ENCODE measurements at places on chromosomes 5 and 9. TPM values are rescaled to one million over a fixed set of nuclear protein-coding genes. Genes with fewer than 3 reads are reported as not detected.

TSSK1B gene
- polyA plus RNA-seq: not detected

RASGEF1C gene
- 1.3 TPM for polyA plus RNA-seq

SHOC1 gene
- polyA plus RNA-seq: 0.10 TPM

GAS1 gene
- 23.6 TPM for polyA plus RNA-seq

RAB3C gene
- 12.6 TPM for polyA plus RNA-seq

ZNF354C gene
- 6.0 TPM for polyA plus RNA-seq

BTF3 gene
- 857 TPM for polyA plus RNA-seq

SLC25A2 gene
- polyA plus RNA-seq: 0.04 TPM

PCDHB3 gene
- 1.1 TPM for polyA plus RNA-seq

OSMR gene
- 5.9 TPM for polyA plus RNA-seq

DNA sequence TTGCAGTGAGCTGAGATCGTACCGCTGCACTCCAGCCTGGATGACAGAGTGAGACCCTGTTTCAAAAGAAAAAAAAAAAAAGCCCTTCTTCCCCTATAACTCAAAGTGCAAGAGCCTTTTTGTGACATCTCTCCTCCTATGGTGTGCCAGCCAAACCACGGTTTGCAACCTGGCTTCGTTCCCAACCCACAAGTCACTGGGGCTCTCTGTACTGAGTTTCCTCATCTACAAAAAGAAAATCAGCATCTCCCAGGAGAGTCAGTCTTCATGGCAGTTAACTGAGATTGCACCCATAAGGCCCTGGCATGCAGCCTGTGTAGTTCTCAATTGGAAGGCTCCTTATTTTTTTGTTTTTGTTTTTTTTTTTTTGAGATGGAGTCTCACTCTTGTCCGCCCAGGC, 14.8 kb downstream of the ODF2 start:
- no peak for DNase-seq

DNA sequence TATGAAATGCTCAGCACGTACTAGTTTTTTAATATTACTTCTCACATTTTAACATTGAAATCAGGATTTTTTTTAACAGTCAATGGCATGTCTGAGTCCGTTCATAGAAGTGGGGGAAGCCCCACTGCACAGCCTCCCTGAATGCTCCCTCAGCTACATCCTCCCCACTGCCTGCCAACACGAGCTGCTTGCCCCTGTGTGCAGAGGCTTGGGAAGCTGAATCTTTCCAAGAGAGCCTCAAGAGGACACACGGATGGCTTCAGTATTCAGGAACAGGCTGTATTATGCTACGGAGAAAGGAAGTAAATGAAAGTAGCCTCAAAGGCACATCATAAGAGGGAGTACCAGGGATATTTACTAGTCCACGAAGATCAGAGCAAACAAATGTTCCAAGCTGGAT, 248.7 kb downstream of the SPOCK1 start:
- DNase-seq: no peak

DNA sequence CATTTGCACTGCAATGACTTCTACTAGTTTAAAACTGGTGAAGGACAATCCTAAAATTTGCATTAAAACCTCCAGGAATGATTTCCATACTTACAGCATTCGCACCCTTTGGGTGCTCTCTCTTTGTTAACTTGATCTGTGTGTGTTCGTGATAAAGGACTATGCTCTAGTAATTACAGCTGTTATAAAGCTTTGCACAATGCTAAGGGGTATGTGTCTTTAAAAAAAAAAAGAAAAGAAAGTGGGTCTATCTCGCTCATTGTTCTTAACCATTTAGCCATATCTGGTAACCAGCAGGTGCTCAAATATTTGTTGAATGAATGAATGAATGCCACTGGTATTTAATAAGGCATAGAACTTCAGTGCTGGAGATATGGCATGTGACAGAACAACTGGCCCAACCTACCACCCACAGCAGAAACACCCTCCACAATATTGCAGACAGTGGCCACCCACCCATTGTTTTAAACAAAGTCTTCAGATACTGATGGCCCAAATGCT, 8.7 kb downstream of the TRIM36 start:
- DNase-seq: no peak

DNA sequence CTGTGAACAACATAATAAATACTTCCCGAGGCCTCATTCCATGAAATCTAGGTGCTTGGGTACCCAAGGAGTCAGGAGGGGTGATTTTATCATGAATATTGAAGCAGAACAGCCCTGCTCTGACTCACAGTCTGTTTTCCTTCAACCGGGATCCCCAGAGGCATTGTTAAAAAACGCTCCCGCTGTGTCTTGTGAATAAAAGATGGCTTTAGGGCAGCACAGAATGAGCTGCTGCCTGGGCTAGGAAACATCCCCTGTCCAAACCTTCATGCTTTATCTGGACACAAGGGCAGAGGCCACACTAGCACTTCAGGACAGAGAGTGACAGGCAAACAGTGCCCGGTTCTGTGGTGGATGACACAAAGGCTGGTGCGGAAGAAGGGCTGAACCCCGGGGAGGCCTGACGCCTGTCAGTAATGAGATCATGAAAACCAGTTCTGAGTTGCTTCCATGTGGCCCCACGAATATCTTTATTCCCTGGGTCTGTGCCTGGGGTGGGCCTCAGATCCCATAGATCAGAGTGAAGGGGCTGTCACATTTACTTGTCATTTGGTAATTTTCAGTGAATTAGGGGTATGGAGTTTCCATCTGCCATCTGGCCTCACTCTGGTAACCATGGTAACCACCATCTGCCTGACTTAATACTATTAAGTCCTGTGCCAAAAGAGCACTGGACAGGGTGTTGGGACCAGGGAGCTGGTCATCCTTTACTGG, 2.6 kb downstream of the IGFBPL1 start:
- no peak for DNase-seq

DNA sequence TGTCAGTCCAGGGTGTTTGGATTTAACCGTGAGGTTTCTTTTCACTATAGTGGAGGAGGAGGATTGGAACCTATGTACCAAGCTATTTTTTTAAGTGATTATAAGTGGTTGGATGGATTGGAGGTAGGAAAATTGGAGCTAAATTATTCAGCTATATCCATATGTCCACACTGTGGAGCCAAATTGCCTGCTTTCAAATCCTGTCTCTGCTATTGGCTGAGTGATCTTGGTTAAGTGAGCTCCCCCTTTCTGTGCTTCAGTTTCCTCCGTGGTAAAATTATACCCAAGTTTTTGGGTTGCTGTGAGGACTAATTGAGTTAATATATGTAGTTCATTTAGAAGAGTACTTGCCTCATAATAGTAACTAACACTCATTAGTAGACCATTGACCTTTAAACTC, 2.5 kb downstream of the CENPP start:
- DNase-seq: peak; percentile 8

DNA sequence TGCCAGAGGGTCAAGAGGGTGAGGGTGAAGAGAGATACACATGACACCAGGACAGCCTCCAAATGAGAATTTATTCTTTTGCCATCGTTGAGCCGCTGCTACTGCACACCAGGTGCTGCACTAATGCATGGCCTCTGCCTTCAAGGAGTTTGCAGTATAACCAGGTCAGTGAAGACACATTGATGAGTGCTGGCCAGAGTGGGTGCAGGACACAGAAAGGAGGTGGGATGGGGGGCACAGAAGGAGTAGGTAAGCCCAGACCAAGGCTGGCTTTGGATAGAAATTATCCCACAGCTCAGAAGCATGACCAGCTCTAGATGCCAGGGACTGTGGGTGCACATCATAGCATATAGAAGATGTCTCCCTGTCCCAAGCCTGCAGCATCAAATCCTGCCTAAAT, 38.0 kb downstream of the FOXI1 start:
- no peak for DNase-seq

- peak; percentile 24 for DNase-seq
Observed at GRCh38 chr5:143495821-143496275, 92.4 kb upstream of the NR3C1 start.

GRCh38 chr5:73587923-73588322, 22.4 kb downstream of the UTP15 start:
- DNase-seq: no peak

DNA sequence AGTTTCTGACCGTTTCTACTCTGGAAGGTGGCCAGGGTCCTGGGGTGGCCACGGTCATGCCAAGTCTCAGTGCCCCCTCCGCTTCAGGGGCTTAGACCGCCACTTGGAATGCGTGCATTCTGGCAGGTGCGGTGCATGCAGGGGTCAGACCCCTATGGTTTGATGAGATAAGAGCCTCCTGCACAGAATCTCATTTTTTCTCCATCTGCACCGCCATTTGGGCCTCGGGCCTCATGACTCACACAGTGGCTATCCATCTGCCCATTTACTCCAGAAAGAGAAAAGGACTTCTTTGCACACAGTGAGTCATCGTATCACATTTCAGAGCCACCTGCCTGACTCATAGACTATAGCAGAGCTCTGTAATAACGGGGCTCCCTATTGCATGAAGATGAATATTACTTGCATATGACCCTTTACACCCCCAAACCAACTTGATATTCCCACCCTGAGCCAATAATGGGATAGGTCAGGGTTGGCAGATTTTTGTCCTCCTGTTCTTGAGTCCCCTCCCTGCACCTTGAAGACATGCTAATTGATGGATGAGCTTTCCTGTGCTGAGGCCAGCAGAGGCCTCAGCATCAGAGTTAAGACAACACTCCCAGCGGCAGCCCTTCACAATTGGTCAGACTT, 157.4 kb downstream of the NR3C1 start:
- no peak for DNase-seq

DNA sequence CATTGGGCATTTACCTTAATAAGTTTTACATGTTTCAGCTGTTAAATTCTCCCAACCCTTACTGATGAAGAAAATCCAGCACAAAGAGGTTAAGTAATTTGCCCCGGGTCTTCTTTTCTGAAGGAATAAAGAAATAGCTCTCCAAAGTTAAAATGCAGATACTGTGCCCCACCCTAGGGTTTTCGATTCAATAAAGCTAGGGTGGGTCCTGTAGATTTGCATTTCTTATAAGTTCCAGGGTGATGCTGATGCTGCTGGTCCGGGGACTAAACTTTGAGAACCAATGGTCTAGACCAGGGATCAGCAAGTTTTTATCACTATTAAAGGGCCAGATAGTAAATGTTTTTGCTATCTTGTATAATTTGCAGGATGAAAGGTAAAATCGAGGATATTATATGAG, 156.7 kb downstream of the ADAMTS12 start:
- no peak for DNase-seq

DNA sequence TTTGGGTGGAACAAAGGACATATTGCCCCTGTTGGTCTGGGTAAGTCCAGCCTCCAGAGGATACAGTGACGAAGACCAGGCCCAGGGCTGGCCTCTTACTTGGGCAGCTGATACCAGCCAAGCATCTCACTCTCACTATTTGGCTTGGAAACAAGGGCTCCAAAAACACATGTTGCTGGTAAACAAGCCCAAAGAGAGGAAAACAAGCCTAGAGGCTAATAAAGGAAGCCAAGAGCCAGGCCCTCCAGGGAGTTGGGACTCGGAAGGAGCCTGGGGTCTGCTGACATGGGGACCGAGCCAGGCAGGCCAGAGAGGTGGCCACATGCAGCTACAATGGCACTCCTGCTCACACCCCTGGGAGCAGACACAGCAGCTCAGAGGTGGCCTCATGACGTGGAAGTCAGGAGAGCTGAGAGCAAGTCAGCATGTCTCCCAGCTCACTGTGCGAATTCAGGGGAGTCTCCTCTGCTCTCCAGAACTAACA, 5.7 kb downstream of the SPARC start:
- no peak for DNase-seq

- DNase-seq: no peak
Observed at GRCh38 chr9:17521100-17521855, 57.6 kb upstream of the SH3GL2 start.

DNA sequence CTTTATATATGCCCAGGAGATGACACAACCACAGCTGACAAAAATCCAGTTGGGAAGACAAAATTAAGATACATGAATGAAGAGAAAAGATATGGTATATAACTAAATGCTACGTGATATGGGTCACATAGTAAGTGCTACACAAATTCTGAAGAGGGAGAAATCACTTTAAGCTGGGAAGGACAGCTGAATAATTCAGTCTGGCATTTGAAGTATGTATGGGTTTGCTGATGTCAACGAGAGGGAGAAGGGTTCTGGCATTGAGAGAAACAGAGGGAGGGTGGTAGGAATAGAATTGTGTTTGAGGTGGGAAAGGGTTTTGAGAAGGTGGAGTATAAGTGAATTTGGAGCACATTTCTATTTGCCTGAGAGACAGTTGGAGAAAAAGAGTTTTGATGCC, 6.7 kb upstream of the SLIT3 start:
- no peak for DNase-seq

GRCh38 chr5:14081791-14082190, 61.4 kb upstream of the TRIO start:
- DNase-seq: no peak

GRCh38 chr5:43677253-43677652, 74.3 kb downstream of the NNT start:
- DNase-seq: no peak

DNA sequence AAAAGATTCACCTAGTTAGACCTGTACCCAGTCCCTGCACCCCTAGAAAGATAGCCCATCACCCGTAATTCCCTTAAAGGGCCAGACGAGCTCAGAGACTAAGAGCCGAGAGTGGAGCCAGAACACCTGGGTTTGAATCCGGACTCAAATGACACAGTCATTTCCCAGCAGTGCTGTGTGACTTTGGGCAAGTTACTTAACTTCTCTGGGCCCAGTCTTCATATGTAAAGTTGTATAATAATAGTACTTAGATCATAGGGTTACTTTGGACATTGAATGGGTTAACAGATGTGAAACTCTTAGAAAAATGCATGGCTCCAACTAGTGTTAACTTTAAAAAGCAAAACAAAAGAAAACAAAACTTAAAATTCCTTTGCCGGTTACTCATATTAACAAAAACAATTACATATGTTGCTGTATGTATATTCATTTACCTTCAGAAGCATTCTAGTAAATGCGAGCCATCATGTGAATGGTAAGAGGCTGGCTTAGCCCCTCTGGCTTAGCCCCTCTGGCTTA, 40.4 kb upstream of the RASGRF2 start:
- no peak for DNase-seq

- DNase-seq: no peak
Observed at GRCh38 chr5:78328585-78329173, 31.7 kb upstream of the SCAMP1 start.

GRCh38 chr5:1011741-1012312, 3.2 kb downstream of the NKD2 start:
- no peak for DNase-seq
